Activated naive CD4-positive, alpha-beta T cell treated with anti-CD3 and anti-CD28 coated beads, Interleukin-2, amount 10 ng/mL, durations not matched to agents 5 hours and 36 hours (primary cell): ENCODE measurements at places on chromosomes 7 and 10. TPM values are rescaled to one million over a fixed set of nuclear protein-coding genes. Genes with fewer than 3 reads are reported as not detected.

The SLC13A1 gene
- not detected for total RNA-seq

The NANOS1 gene
- 0.55 TPM for total RNA-seq

The CYP3A7 gene
- total RNA-seq, result not detected

The PON1 gene
- not detected for total RNA-seq

The HKDC1 gene
- 9.6 TPM for total RNA-seq

The UCMA gene
- not detected for total RNA-seq

The TES gene
- total RNA-seq, result 154 TPM

The SLC13A4 gene
- total RNA-seq, result not detected

The ZSWIM8 gene
- total RNA-seq, result 71.5 TPM

The TMEM26 gene
- not detected for total RNA-seq

The RNF32 gene
- total RNA-seq, result 1.7 TPM

The ZNF248 gene
- total RNA-seq, result 10.6 TPM

The SMO gene
- not detected for total RNA-seq

The ANKRD1 gene
- total RNA-seq, result not detected

The TET1 gene
- total RNA-seq, result 2.8 TPM

The CTAGE6 gene
- 1.8 TPM for total RNA-seq

The AQP1 gene
- total RNA-seq, result 0.14 TPM

The SHH gene
- total RNA-seq, result not detected

The TASOR2 gene
- 43.9 TPM for total RNA-seq

The SPDYE3 gene
- total RNA-seq, result not detected

The CYTH3 gene
- total RNA-seq, result 1.4 TPM

The COL17A1 gene
- total RNA-seq, result not detected

The SCART1 gene
- 3.3 TPM for total RNA-seq

The TEX36 gene
- not detected for total RNA-seq

The SEMA3C gene
- not detected for total RNA-seq

The INA gene
- not detected for total RNA-seq

The SLC29A4 gene
- 0.48 TPM for total RNA-seq

The NAT16 gene
- total RNA-seq, result not detected

The CACNB2 gene
- total RNA-seq, result not detected

The FAM13C gene
- not detected for total RNA-seq

The MRPS17 gene
- 12.2 TPM for total RNA-seq

The SPDYE2 gene
- 0.19 TPM for total RNA-seq

The ATRNL1 gene
- 0.38 TPM for total RNA-seq

The AKR1C3 gene
- total RNA-seq, result 11.6 TPM

The NPSR1 gene
- not detected for total RNA-seq

The CALN1 gene
- total RNA-seq, result not detected

The PHYHIPL gene
- not detected for total RNA-seq

The WDFY4 gene
- total RNA-seq, result 2.9 TPM

The EN2 gene
- not detected for total RNA-seq

The SPDYE5 gene
- total RNA-seq, result 0.17 TPM

The ECHDC3 gene
- 0.25 TPM for total RNA-seq

The TBXAS1 gene
- total RNA-seq, result 5.6 TPM

The CHST3 gene
- 0.03 TPM for total RNA-seq

The CPVL gene
- not detected for total RNA-seq

The DRGX gene
- total RNA-seq, result not detected

The SPDYE6 gene
- not detected for total RNA-seq

The HMX2 gene
- total RNA-seq, result not detected

The PROSER2 gene
- total RNA-seq, result 0.26 TPM

The NACAD gene
- not detected for total RNA-seq

The WNT8B gene
- total RNA-seq, result 0.38 TPM
